ENCODE measurements at places on chromosomes 13 and 19.
A peak's percentile ranks its signal among the peaks of the same experiment; 100 is the strongest.

- no peak for DNase-seq
Observed at GRCh38 chr19:13091400-13092157, 11.1 kb downstream of the LYL1 start.

- peak; percentile 68 for DNase-seq
Observed at GRCh38 chr19:4633140-4633967, 6.0 kb upstream of the TNFAIP8L1 start.

- no peak for DNase-seq
Observed at GRCh38 chr13:53631511-53631910, 602.9 kb downstream of the OLFM4 start.

DNA sequence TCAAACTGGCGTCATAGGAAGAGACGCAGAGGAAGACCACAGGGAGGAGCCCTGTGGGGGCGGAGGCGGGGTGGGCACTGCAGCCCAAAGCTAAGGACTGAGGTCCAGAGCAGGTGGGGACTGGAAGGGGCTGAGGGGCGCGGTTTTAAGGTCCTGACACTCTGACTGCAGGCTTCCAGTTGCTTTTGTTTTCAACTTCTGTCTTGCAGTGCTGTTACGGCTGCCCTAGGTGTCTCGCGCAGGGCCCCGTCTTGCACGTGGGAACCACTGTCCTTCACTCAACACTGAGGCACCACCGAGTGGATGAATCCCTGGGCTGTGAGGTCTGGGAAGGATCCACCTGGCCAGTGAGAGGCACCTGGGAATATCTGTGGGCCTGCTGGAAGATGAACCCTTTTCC lies 76.0 kb downstream of the TEX29 start:
- DNase-seq = no peak

DNA sequence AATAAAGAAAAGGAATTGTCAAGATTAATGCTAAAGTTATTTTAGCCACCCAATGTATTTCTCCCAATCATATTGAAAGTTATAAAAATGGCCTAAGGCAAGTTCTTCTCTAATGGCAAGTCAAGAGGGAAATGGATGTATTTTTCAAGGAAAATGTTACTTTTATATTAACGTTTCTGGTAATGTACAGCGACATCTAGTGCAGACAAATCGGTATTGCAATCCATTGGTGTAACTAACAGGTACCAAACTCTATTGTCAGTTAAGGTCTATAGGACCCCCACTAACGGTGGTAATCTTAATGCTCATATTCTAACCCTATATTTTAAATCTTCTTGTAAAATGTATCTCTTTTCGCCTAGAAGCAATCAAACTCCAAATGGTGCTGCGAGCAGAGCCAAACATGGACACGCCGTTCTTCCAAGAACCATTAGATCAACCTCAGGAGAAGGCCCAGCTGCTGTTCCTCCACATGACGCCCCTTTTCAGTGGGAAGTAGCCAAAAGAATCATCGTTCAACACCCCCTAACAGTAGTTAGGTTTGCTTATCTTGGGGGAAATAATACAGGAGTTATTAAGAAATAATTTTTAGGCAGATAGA lies 98.5 kb upstream of the PABPC3 start:
- peak; percentile 36 for DNase-seq
